Foreskin keratinocyte (primary cell): ENCODE measurements at places on chromosomes 6 and 20. TPM values are rescaled to one million over a fixed set of nuclear protein-coding genes. Genes with fewer than 3 reads are reported as not detected.
A peak's percentile ranks its signal among the peaks of the same experiment; 100 is the strongest.

- DNase-seq, result no peak
Measured at GRCh38 chr6:83153883-83154521, 39.1 kb downstream of the PGM3 start.

DNA sequence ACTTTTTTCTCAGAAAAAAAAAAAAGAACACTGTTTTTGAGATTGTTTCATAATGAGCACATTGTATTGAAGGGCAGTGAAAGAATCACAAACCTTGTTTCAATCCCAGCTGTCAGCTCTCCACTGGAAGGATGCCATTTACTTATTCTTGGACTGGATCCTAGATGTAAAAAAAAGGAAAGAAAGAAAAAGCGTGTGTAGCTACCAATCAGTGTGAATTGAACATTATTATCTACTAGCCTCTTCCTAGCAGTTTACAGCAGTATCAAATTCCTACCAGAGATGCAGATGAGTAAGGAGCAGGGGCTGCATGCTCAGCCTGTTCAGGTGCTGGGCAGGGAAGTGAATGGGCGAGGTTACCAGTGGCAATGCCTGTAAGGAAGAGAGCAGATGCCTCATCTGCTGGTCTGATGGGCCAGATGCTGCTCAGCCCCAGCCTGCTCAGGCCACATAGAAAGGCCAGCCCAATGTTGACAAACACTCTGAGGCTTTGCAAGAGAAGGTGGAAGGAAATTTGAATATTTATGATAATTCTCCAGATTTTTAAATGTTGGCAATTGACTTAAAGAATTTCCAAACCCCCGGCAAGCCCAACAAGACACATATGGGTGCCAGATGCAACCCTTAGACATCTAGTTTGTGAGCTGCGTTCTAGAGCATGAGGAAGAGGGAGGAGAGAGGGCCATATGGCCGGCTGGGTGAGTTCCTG is 189.5 kb downstream of the IBTK start:
- DNase-seq, result no peak

The FOXF2 gene
- total RNA-seq, result 0.11 and 0.14 TPM in 2 replicates

GRCh38 chr6:43997345-43997677 is 129.9 kb downstream of the MRPL14 start:
- DNase-seq, result no peak

- peak; percentile 96 for DNase-seq
Measured at GRCh38 chr6:17869010-17869752, 118.3 kb downstream of the KIF13A start.

DNA sequence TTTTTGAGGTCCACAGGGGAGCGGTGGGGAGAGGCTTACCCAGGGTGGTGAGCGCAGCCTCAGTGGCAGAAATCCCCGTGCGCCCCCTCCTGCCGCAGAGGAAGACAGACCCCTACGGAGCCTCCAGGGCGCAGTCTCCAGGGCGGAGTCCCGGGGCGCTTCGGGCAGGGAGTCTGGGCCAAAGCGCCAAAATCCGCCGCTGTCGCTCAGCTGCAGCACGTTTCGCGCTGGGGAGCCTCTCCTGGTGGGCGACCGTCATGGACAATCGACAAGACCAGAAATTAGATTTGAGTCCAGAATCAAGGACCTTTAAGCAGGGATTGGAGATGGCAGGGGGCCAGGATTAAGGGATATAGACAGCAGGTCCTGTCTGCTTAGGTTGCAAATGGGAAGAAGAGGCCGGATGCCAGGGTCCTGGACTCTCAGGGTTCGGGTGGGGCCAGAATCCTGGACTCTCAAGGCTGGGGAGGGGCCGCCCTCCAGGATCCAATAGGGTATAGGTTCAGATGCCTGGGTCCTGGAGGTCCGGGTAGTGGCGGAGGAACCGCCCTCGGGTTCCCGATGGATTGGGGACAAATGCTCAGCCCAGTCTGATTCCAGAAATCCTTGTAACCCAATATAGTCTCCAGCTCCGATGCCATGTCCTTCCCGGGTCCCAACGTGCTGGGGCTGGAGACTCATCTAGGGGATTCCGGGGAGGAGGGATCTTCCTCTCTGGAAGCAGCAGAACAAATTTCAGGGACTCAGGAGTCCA is 7.9 kb upstream of the HLA-E start:
- DNase-seq, result no peak

GRCh38 chr6:127933137-127933536 is 32.3 kb upstream of the THEMIS start:
- no peak for DNase-seq

DNA sequence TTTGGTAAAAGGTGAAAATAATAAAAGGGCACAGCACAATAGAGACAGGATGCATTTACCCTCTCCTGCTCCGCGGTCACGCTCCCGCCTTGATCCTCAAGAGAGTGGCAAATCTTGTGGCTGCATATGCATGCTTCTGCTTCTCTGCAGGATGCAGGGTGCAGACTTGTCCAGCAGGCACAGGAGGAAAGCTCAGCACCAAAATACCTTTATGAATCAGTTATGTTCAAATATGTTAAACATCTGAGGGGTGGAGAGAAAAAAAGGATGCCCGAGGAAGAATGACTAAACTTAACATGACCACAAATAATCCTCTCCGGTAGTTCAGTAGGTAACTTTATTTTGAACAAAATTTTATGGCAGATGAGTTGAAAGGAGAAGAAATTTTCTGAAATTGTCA is 366.1 kb upstream of the SOX4 start:
- DNase-seq, result peak; percentile 87

The PRL gene
- not detected in 2 replicates for total RNA-seq

DNA sequence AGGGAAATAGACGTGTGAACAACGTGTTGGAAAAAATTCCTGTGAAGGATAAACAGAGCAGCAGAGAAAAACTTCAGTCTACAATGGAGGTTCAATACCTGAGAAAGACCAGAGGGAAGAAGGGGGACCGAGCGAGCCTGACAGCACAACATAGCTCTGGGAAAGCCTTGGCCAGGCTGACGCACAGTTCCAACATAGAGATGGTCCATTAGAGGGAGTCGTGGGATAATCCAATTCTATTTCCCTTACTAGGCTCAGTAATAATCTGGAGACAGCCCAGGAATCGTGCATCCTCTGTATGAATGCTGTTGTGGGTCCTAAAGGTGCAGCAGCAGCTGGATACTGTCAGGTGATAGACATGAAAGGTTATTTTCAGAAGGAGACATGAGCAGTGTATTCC is 370.8 kb upstream of the BTBD3 start:
- DNase-seq, result no peak

GRCh38 chr6:26595669-26596269 is 984 bp upstream of the ABT1 start:
- DNase-seq, result peak; percentile 72

The ELOVL4 gene
- total RNA-seq, result 8.8 and 9.0 TPM in 2 replicates

The ITPR3 gene
- total RNA-seq, result 76.5 and 82.0 TPM in 2 replicates

The GJA10 gene
- not detected in 2 replicates for total RNA-seq

GRCh38 chr6:12348530-12349511 is 58.7 kb downstream of the EDN1 start:
- peak; percentile 99 for DNase-seq

The KCNB1 gene
- not detected in 2 replicates for total RNA-seq

- no peak for DNase-seq
Measured at GRCh38 chr6:113671421-113671820, 185.7 kb upstream of the MARCKS start.

DNA sequence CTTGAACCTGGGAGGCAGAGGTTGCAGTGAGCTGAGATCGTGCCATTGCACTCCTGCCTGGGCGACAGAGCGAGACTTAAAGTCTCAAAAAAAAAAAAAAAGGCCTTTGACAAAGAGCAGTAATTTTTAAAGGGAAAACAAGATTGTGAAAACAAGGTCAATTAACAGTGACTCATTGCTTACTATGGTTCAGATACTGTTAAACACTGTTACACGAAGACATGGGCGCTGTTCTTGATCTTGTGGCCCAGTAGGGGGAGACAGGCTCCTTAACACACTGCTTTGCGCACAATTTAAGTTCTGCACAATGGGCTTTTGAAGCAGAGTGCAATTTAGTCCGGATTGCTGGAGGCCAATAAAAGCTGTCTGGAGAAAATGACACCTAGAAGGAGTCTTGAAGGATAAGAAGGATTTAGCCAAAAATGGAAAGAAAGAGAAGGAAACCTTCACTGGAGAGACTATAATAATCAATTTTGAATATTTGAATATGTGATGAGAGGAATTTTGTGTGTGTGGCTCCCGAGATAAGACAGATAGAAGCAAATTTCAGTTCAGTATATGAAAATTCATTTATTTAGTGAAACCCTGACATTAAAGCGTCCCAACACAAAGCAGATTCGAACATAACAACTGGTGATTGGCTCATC is 6.0 kb upstream of the LATS1 start:
- peak; percentile 17 for DNase-seq

- no peak for DNase-seq
Measured at GRCh38 chr6:2102966-2103365, 142.4 kb downstream of the GMDS start.

GRCh38 chr6:154765273-154765672 is 32.1 kb downstream of the SCAF8 start:
- no peak for DNase-seq

DNA sequence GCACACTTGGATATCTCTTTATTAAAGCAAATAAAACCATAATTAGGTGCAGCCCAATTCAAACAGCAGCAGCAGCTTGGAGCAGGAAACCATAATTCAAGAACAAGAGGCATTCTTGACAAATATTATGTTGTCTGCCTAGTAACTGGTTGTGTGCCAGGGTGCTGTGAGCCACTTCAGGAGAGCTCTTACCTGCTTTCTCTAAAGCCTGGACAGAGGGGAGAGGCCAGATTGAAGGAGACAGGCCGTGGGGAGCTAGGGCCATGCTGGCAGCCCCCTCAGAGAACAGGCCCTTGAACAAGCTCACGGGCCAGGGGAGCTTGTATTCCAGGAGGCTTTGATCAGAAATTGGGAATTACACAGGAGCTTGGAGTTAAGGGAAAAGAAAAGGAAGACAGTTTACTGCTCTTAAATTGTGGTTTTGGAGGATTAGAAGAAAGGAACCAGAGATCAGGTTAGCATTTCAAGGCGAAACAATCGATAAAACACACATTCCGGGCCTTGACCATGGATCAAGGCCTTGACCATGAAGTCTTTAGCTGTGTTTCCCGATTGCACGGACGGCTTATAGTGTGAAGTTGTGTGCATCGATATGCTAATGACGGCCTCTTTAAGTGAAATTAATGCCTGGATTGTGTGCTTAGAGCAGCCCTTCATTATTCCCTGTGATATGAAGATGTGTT is 69.8 kb upstream of the NKX2-2 start:
- no peak for DNase-seq

- no peak for DNase-seq
Measured at GRCh38 chr6:106149472-106150069, 63.4 kb downstream of the PRDM1 start.

DNA sequence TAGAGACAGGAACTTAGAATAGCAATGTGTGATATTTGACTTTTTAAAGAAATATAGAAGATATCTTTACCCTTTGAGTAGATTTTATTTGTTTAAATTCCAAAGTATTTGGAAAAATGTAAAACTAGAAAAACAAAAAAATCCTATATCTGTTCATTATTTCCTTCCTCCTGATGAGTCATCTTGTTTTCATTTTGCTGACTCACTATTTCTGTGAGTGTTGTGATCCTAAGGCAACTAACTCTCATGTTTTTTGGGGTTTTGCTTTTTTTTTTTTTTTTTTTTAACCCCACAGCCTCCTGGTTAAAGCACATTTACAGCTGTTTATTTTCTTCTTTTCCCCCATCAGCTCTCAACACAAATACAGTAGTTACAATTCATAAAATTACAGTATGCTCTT is 37.8 kb upstream of the THEMIS start:
- no peak for DNase-seq

DNA sequence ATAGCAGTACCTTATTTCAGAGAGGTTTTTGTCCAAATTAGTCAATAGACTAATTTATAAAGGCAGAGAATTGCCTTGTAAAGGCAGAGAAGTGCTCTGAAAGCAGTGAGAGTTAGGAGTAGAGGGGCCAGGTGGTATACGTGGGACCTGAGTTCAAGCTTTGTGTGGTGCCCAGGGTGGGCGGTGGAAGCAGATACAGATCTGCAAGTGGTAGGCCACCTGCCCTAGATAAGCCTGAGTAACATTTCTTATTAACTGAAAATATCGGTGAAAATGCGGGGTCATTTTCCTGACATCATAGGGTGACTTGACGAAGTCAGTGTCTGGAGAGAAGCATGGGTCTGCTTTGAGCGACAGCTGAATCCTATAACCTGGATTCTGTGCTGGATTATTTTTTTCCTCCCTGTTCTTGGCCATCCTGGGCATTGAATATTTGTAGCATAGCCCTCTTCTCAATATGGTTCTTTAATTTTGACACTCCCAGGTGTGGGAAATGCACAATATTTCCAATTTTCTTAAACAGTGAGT is 62.2 kb upstream of the SUPT3H start:
- no peak for DNase-seq

The BPIFB1 gene
- not detected in 2 replicates for total RNA-seq

DNA sequence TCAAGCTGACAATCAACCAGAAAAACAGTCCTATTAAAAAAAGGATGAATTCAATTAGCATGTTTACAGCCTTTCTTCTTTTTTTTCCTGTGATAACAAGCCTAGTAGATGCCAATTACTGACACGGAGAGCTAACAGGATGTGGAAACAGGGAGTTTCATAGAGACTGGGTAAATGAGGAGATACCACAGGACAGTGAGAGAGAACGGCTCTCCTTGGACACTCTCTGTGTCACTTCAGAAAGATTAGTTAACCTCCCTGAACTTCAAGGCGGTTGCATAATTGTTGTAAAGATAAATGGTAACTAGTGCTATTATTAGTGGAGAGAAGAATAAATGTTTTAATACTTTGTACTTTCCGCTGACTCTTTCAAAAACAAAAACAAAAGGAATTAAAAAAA is 14.8 kb downstream of the SLC17A5 start:
- DNase-seq, result no peak

- peak; percentile 18 for DNase-seq
Measured at GRCh38 chr6:161694995-161695394, 421.1 kb upstream of the AGPAT4 start.

- DNase-seq, result no peak
Measured at GRCh38 chr6:106643061-106643460, 13.7 kb downstream of the QRSL1 start.

The PGC gene
- total RNA-seq, result not detected in 2 replicates

DNA sequence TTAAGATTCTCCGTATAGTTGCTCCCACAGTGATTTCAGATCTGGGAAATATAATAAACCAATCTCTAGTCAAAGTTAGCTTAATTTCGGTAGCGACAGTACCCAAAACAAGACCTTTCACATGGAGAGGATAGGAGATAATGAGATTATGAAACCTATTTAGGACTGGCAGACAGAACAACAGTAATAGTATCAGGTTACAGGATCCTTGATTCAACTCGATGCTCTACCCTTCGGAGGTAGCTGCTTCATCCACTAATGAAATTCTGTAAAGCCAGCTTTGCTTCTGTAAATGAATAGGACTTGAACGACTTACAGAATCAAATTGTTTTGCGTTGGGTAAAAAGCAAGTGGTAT is 534 bp upstream of the AKIRIN2 start:
- peak; percentile 87 for DNase-seq

The TULP1 gene
- total RNA-seq, result not detected in 2 replicates

GRCh38 chr6:111862741-111863140 is 10.5 kb downstream of the FYN start:
- DNase-seq, result no peak

- DNase-seq, result no peak
Measured at GRCh38 chr6:144305985-144306384, 20.9 kb downstream of the UTRN start.

The SOBP gene
- not detected in 2 replicates for total RNA-seq

The NRSN1 gene
- total RNA-seq, result not detected in 2 replicates
